Activated CD4-positive, alpha-beta T cell treated with anti-CD3 and anti-CD28 coated beads, Interleukin-2, amount 10 ng/mL, durations not matched to agents 24 days and 14 days (primary cell): ENCODE measurements at places on chromosomes 5 and 9. TPM values are rescaled to one million over a fixed set of nuclear protein-coding genes. Genes with fewer than 3 reads are reported as not detected.

The MSX2 gene
- total RNA-seq, result not detected in 2 replicates

- DNase-seq, result peak; percentile 96
Observed at GRCh38 chr9:36151316-36152210, 15.0 kb downstream of the GLIPR2 start.

GRCh38 chr9:115194216-115194615 lies 76.3 kb upstream of the TNC start:
- DNase-seq, result no peak

GRCh38 chr5:118791926-118792734 lies 196.2 kb downstream of the DTWD2 start:
- DNase-seq, result peak; percentile 69

The ARAP3 gene
- 9.2 and 10.9 TPM in 2 replicates for total RNA-seq

GRCh38 chr9:129696944-129697655 lies 31.7 kb downstream of the PRRX2 start:
- peak; percentile 68 for DNase-seq

GRCh38 chr9:114743446-114743845 lies 61.5 kb upstream of the TEX48 start:
- DNase-seq, result no peak

The NR4A3 gene
- 51.1 and 52.8 TPM in 2 replicates for total RNA-seq

The TAF11L13 gene
- total RNA-seq, result not detected in 2 replicates

DNA sequence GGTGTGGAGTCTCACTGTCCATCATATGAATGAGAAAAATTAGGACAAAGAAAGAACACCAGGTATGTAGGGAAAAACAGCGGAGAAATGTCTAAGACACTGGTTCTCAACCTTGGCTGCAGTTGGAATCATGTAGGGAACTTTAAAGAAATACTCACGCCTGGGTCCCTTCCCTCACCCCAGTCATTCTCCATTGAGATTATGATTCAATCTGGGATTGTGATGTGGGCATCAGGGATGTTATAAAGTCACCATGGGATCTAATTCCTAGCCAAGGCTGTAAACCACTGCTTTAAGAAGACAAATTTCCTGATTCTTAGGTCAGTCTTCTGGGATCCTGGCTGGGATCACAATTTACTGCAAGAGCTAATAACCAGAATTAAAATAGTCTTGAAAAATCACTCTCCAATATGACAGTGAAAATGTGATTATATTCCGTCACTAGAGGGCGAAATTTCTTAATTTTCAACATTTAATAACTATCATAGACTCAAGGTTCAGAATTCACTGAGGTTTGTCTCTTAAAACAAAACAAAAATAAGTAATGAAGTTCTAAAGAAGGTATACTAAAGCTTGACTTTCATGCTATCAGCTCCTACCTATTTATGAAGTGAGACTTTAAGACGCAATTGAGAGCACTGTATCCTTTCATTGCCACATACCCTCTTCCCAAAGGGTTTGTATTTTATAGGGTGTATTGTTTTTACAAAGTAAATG lies 60.5 kb downstream of the GLDC start:
- no peak for DNase-seq

- no peak for DNase-seq
Observed at GRCh38 chr9:97773723-97774122, 76.6 kb upstream of the XPA start.

The ANKDD1B gene
- total RNA-seq, result 0.36 and 0.40 TPM in 2 replicates

The IRX2 gene
- total RNA-seq, result not detected in 2 replicates

DNA sequence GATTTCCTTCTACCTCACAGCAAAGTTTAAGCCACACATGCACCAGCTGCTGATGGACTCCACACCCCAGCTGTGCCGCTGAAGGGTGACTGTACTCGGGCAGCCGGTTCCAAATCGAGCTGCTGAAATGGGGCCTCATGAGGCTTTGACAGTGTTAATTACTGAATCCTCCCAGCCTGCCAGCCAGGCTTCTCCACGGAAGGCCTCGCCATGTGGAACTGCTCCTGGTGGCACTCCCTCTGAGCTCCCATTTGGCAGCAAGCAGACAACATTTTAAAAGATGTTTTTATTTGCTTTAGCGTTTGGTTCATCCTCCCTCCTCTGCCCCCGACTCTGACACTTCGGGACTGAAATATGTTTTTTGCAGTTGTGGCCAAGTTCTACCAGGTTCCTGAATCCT lies 479.4 kb upstream of the MPDZ start:
- no peak for DNase-seq

The FAXDC2 gene
- total RNA-seq, result not detected in 2 replicates

The SLC6A7 gene
- total RNA-seq, result not detected in 2 replicates

DNA sequence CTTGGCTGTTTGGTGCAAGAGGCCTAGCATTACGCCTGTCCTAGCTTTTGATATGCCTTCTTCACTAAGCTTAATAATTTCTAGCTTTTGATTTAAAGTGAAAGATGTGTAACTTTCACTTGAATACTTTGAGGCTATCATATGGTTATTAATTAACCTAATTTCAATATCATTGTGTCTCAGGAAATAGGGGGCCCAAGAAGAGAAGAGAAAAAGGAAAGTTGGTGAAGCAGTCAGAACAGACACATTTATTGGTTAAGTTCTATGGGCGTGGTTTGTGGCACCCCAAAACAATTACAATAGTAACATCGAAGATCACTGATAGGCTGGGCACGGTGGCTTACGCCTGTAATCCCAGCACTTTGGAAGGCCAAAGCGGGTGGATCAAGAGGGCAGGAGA lies 40.9 kb upstream of the F2RL2 start:
- no peak for DNase-seq

DNA sequence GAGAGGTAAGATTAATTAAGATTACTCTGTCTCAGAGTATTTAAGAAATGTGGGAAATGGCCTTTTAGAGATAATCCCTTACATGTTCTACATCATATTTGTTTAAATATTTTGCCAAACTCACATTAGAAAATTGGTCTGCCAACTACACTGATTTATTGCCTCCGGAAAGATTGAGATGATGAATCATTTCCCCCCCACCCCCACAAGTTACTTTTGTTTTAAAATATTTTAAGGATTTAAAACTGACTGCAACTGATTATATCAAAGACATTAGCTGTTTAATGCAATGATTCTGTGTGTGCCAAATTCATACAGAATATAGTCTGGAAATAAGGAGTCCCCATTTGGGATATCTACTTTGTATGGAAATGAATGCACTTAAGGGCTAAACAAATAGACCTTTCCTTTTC lies 674.4 kb downstream of the PRR16 start:
- no peak for DNase-seq

- no peak for DNase-seq
Observed at GRCh38 chr5:40309851-40310250, 369.9 kb upstream of the PTGER4 start.

GRCh38 chr5:34455098-34455497 lies 201.0 kb upstream of the RAI14 start:
- DNase-seq, result no peak

The GARIN3 gene
- 0.19 and 0.36 TPM in 2 replicates for total RNA-seq
